ENCODE measurements at places on chromosomes 2 and 18.
A peak's percentile ranks its signal among the peaks of the same experiment; 100 is the strongest.

DNA sequence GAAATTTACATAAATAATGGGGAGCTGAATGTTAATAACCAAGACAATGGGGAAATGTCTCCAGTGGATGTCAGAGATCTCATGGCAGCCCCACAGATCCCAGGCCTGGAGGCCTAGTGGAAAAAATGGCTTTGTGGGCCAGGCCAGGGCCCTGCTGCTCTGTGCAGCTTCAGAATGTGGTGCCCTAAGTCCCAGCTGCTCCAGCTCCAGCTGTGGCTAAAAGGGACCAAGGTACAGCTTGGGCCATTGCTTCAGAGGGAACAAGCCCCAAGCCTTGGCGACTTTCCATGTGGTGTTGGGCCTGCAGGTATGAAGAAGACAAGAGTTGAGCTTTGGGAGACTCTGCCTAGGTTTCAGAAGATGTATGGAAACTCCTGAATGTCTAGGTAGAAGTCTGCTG lies 658.2 kb downstream of the NUP35 start:
- DNase-seq: no peak

DNA sequence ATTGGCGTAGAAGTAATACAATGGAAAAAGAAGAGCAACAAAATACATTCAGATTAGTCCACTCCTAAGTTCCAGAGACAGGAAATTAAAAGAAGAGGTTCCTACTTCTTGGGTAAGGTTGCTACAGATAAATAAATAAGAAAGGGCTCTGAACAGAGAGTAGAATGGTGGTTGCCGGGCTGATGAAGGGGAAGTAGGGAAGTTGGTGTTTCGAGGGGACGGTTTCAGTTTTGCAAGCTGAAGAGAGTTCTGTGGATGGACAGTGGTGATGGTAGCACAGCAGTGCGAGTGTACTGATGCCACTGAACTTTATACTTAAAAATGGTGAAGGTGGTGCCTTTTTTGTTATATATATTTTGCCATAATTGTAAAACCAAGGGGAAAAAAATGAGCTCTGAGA lies 48.2 kb downstream of the CABYR start:
- no peak for DNase-seq

GRCh38 chr2:210169516-210170195 lies 1.6 kb downstream of the KANSL1L start:
- DNase-seq: no peak

- no peak for DNase-seq
These were observed 225.7 kb upstream of the ST6GAL2 start for GRCh38 chr2:107111623-107112022.

DNA sequence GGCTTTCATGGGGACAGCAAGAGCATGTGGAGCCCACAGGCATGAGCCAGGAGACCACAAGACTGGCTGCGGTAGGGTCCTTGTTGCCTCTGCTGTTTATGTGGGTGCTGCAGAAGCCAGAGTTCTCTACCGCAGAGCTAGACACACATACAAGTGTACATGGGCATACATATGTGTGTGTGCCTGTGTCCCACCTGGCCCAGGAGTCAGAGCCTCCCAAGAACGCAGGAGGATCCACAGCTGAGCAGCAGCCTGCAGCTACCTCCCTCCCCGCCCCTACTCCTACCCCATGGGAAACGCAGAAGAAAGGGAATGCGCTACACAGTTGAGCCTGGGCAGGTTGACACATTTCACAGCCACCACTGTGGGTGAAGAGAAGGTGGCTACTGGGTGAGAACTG lies 438.1 kb upstream of the SMIM21 start:
- no peak for DNase-seq

GRCh38 chr18:69945220-69946114 lies 2.2 kb downstream of the CD226 start:
- peak; percentile 9 for DNase-seq

DNA sequence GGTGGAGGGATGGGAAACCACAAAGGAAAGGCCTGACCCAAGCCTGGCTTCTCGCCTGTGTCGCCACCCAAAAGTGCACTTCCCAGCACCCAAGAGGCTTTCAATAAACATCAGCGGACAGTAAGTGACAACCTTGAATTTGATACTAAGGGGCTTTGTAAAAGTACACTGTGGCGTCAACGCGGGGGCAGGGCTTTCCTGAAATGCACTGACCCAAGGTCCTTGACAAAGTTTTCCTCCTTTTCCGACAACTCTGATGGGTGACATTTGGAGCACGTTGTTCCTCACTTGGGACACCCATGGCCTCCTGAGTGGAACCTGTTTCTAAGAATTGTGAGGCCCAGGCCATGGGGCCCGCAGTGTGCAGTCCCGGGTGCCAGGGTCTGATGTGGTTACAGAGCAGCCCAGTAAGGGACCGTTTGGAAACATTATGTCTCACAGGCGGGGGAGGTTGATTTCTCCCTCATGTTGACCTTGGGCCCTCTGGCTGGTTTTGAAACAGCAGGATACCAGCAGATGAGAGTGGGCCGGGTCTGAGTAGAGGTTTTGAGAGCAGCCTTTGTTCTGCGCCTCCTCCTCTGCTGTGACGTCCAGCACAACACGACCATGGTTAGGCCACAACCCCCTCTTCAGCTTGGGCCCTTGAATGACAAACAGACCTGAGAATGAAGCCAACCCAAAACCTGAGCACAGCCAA lies 2.8 kb upstream of the ZBTB14 start:
- DNase-seq: no peak

DNA sequence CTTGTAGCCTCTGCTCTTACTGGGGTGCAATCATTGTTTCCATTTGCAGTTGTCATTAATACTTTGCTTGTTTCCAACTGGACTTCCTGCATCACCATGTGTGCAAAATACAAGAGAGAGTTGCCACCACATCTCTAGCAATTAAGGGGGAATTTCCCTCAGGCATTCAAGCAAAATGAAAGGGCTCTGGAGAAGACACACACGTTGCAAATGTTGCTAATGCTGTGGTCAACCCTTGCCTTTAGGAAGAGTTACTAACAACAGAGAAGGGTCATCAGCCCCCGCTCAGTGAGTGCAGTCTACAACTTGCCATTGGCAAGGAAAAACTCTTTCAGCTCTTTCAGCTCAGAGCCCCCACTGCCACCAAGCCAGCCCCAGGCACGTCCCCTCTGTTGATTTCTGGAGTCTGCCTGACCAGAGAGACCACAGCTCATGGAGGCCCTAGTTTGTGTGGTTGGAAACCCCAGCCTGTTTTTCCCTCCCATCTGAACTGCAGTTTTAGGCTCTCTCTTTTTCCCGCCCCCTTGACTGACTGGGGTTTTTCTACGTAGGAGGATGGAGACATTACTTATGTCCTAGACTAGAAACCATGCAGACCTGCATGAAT lies 25.9 kb upstream of the GPR45 start:
- no peak for DNase-seq

GRCh38 chr2:113069676-113070605 lies 2.2 kb downstream of the IL1F10 start:
- no peak for DNase-seq

GRCh38 chr2:145958611-145959010 lies 1438.7 kb upstream of the ZEB2 start:
- no peak for DNase-seq

GRCh38 chr2:3512086-3512485 lies 7.2 kb downstream of the ADI1 start:
- DNase-seq: no peak

- DNase-seq: no peak
These were observed 629.9 kb downstream of the NRXN1 start for GRCh38 chr2:50401772-50402653.

- DNase-seq: no peak
These were observed 954.1 kb downstream of the SOCS6 start for GRCh38 chr18:71242981-71243380.

- no peak for DNase-seq
These were observed 12.8 kb upstream of the SFTPB start for GRCh38 chr2:85680707-85681371.

GRCh38 chr2:221569425-221569845 lies 2.7 kb downstream of the EPHA4 start:
- DNase-seq: no peak

- DNase-seq: no peak
These were observed 22.2 kb upstream of the CAB39 start for GRCh38 chr2:230690439-230690838.

DNA sequence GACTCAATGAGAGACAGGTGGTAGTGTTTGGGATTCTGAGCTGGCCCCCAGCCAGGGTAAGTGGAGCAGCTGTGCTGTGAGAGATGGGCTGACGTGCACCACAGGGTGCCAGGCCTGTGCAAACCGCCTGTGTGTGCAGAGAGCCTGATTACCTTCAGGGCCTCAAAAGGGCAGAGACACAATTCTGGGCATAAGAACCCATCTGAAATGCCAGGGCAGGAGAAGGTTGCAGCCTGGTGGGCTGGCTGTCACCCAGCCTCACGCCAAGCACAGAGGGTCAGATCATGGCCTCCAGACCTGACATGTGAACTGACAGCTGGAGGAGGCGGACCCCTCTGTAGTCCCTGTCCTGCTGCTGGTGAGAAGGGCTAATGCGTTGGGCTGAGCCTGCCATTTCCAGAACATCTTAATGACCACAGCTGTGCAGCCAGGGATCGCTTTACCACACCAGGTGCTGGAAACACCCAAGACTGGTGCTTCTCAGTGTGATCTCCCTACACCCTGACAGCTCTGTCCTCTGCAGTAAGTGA lies 100.9 kb downstream of the ARL4C start:
- no peak for DNase-seq

DNA sequence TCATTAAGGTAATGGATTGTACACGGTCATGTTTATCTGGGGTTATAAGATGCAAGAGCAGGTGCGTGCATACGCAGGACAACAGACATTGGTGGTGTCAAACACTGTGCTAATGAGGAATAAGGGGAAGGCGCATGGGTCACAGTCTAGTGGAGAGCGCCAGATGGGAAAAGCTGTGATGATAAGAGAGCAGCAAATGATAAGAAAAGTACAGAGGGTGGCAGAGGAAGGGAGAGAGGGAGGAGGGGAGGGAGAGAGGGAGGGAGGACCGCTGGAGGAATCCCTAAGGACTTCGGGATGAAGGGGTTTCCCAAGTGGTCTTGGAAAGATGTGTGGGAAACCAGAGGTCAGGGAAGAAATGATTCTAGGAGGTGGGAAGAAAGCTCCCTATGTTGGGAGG lies 2.9 kb downstream of the TNFRSF11A start:
- DNase-seq: no peak

GRCh38 chr18:26992926-26993325 lies 127.4 kb upstream of the AQP4 start:
- DNase-seq: no peak

GRCh38 chr2:71564361-71564760 lies 111.0 kb downstream of the DYSF start:
- no peak for DNase-seq

DNA sequence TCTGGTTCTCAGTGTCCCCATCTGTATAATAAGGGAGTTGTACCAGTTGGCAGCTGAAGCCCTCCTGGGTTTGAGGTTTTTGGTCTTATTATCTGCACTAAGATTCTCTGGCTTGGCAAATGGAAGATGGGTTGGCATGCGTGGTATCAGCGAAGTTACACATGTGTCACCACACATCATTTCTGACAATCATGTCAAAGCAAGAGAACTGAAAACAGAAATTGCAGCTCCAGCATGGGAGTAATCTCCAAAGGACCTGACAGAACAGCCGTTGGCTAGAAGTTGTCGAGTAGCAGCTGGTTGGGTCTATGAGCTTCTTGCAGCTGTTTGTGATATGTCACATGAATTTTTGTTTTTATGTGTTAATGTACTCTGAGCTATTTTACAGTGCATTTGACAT lies 317.4 kb downstream of the SLC4A3 start:
- no peak for DNase-seq

GRCh38 chr18:32380559-32380958 lies 90.1 kb downstream of the GAREM1 start:
- no peak for DNase-seq

DNA sequence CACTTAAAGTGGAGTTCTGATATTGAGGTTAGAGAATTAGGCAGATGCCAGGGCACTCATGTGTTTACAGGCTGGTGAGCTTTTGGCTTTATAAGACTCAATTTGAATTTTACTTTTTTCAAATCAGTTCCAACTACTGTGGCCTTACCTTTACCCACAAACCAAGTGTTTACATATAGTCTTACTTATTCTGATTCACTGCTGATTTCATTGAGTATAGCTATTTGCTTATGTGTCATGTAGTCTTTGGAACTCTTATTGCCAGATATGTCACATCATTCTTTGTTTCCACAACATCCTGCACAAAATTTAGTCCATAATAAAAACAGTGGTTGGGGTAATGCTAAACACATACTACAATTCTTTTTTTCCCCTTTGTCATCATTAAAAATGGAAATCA lies 96.5 kb downstream of the XIRP2 start:
- DNase-seq: no peak

DNA sequence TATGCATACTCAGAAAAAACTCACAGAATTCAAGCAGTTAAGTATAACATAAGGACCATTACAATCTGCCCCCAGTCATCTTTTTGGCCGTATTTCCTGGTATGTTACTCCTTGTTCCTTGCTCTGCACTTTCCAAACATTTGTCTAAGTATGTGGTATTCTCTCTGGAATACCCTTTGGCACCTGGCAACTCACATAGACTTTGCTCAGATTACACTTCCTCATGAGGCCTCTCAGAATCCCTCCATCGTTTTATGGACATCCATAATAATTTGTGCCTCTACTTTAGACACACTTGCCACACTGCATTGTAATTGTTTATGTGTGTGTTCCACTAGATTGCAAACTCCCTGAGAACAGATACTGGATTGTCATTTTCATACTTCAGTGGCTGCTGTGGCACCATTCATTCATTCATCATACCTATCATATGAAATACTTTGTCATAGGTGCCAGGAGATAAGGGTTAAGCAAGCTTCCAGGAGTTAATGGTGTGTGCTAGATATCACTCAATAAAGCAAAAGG lies 84.0 kb downstream of the HIBCH start:
- DNase-seq: no peak

DNA sequence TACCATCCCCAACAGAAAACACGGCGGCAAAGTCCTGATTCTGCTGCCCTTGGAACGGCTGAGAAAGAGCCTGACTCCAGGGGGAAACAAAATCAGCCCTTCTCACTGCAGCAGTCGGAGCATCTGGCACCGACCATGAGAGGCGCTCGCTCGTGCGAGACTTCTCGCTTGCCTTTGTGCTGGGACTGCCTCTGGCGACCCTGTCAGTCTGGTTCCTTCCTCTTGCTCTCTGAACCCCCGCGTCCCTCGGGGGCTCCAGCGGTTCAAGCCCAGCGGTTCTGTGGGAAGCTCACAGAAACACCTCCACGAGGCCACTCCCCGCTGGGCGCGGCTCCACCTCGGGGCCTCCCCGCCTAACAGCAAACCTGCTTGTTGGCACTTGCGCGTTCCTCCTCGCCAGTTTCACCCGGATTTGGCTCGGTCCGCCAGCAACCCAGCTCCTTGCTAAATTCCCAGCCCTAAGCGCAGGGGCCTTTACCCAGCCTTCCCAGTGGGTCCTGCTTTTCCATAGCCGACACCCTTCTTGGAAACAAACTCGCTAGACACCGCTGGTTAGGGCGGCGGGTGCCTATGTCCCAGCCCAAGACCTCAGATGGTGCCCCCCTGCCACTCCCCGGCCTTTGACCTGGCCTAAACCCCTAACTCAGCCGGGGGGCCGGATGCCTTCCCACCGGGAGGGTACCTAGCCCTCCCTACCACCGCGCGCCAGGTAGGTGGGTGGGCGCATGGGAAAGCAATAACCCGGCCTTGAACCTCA lies 2.2 kb downstream of the RND3 start:
- no peak for DNase-seq

All from stimulated activated naive CD4-positive, alpha-beta T cell treated with Interleukin-2 at 50 U/mL for 16 hours (primary cell).